ENCODE measurements at places on chromosomes 5 and 9.
A peak's percentile ranks its signal among the peaks of the same experiment; 100 is the strongest.

- DNase-seq: no peak
These were observed 2054.2 kb downstream of the MAT2B start for GRCh38 chr5:165559645-165560044.

- DNase-seq: peak; percentile 78
These were observed 62.9 kb downstream of the OTULIN start for GRCh38 chr5:14727428-14727865.

DNA sequence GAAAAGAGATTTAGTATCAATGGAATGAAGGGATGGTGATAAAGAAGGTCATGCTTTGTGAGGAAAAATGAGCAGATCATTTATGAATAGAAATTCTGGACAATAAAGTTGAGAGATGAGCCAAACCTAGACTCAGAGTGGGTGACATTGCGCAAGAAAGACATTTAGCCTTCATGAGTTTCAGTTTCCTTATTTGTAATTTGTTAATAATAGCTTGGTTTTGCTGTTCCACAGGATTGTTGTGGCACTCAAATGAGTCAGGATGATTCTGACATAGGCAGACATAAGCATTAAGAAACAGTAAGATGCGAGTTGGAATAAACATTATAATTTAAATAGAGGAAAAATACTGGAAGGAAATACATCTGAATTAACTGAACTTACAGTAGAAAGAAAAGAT, 34.8 kb downstream of the ITGA2 start:
- DNase-seq: peak; percentile 25

- no peak for DNase-seq
These were observed 5.5 kb downstream of the CCL19 start for GRCh38 chr9:34685591-34685990.

GRCh38 chr5:128196080-128196479, 112.5 kb downstream of the SLC12A2 start:
- DNase-seq: no peak

DNA sequence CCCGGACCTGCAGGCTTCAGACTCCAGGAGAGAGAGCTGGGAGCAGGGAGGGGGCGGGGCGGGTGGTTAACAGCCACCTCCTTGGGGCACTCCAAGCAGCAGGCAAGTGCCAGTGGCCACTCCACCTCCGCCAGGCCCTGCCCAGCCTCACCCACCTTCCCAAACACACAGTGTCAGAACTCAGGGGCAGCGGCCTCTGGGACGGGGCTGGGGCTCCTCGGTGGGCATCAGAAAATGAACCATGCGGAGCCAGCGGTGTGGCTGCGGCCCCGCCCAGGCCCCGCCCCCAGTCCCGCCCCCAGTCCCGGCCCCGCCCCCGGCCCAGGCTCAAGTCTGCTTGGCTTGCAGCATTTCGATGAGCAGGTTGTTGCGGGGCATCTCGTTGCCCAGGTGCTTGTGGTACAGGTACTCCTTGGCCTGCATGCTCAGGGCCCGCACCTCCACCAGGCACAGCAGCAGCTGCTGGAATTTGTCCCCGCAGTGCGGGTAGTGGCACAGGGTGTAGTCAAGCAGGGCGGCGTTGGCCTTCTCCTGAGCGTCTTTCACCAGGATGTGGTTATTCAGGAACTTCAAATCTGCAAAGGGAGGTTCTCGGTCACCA, 24.7 kb downstream of the NR5A1 start:
- DNase-seq: no peak

DNA sequence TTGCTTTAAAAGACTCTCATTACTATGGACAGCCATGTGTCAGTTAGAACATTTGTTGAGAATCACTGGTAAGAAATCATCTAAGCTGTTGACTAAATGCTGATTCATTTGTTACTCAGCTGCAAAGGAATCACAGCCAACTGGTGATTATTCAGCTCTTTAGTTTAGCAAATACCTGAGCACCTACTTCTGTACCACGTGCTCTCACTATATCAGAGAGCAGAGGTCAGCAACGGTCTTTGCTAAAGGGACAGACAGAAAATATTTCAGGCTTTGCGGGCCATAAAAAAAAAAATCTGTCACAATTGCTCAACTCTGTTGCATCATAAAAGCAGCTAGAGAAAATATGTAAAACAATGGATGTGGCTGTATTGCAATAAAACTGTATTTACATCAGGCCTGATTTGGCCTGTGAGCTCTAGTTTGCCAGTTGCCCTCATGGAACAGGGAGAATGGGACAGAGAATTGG, 377.6 kb downstream of the DNAH5 start:
- DNase-seq: no peak

DNA sequence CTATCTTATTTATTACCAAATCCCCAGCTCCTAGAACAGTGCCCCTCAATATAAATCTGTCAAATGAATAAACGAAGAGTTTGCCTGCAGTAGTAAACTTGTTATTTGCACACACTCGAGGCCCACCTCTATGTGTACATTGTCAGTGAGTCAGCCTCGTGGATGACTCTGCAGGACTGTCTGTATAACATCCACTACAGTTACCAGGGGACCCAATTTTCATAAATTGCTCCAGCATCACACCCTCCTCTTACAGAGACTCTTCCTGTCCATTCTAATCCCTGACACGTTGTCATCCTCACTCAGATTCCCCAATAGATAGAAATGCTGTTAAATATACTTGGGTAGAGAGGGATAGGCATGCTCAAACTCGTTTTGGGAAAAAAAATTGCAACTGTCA, 478.5 kb downstream of the RAB3C start:
- no peak for DNase-seq

DNA sequence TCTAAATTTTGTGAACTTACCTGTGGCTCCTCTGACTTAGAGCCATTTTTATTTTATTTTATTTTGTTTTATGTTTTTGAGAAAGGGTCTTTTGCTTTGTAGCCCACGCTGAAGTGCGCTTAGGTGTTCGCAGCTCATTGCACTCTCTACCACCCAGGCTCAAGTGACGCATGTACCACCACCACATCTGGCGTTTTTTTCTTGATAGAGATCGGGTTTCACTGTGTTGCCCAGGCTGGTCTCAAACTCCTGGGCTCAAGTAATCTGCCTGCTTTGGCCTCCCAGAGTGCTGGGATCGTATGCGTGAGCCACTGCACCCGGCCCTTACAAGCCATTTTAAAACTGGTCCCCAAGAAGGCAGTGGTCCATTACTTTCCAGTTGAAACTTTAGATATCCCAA, 18.5 kb downstream of the MATR3 start:
- DNase-seq: no peak

- no peak for DNase-seq
These were observed 9.7 kb downstream of the GRIA1 start for GRCh38 chr5:153500178-153500577.

GRCh38 chr5:151643388-151643787, 43.3 kb downstream of the SPARC start:
- no peak for DNase-seq

GRCh38 chr9:77848897-77849296, 182.7 kb downstream of the GNAQ start:
- no peak for DNase-seq

DNA sequence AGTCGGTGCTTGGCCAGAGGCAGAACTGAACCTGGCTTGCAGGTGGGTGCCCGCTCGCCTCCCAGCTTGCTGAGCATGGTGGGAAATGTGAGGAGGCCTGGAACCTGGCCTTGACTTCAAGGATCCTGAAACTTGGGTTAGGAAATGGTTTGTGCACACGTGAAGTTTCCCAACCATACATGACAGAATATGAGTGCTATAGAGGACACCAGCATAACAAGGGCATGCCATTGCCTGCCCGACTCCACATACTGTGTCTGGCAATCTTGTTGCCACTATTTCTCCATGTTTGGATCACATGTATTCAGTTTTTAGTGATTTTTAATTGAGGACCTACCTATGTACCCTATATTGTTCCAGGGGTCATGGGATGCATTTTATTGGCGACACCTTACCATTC, 177.6 kb upstream of the ANKRD55 start:
- DNase-seq: no peak

- DNase-seq: no peak
These were observed 126.0 kb upstream of the ACO1 start for GRCh38 chr9:32258482-32258881.

- peak; percentile 36 for DNase-seq
These were observed 28.4 kb upstream of the GADD45G start for GRCh38 chr9:89576404-89576839.

DNA sequence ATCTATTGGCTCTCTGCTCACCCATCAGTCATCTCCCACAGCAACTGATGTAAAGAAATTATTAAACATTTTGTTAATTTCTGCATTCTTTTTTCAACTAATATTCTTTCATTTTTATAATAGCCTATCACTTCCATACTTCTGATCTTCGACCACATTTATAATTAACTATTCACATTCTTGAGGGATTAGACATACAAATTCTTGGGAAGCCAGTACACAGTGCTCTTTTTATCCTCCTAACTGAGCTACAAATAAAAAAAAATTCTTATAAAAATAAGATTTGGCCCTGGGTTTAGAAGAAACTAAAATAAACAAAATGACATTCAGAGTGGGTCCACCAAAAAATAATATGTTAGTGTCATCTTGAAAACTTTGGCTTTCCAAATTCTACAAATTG, 103.7 kb upstream of the ITGA1 start:
- DNase-seq: no peak

GRCh38 chr5:87705876-87706275, 293.1 kb upstream of the CCNH start:
- no peak for DNase-seq

DNA sequence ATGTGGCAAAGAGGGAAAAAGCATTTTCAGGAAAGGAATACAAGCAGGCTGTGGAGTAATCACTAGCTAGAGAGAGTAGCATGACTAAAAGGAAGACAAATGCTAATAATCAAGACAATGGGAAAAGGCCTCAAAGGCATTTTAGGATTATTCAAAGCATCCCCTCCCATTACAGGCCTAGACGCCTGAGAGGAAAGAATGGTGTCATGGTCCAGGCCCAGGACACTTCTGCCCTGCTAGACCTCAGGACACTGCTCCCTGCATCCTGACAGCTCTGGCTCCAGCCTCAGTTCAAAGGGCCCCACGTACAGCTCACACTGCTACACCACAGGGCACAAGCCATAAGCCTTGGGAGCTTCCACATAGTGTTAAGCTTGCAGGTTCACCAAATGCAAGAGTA, 40.8 kb upstream of the SHISAL2B start:
- DNase-seq: no peak

DNA sequence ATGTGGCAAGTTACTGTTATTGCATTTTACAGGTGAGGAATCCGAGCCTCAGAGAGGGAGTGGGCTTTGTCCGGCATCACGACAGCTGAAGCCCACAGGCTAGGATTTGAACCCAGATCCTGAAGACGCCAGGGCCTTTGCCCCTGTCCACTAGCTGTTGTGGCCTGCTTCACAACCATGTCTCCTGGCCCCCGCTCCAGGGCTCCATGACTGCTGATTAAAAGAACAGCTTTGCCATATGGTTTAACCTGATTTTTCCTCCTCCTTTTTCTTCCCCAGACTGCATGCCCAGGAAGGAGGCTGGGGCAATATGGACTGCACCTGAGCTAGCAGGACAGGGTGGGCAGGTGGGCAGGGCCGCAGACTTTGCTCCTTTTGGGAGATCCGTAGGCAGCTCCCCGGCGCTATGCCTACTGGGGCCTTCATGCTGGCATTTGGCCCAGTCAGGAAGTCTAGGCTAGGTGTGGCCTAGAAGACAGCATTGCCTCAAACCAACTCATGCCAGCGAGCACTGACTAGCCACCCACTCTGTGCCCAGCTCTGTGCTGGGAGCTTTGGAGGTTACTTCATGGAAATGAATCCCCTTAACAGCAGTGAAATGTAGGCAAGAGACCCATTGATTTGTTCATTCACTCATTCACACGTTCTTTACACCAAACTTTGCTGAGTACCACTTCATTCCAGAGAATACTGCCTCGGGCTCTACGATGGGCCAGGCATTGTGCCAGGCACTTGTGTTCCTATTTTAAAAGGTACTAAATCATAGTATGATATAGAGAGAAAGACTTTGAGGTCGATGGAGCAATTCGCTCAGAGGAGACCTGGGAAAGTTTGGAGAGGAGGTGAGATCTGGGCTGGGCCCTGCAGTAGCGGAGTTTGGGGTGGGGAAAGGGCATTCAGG, 94.3 kb upstream of the CPEB4 start:
- no peak for DNase-seq

DNA sequence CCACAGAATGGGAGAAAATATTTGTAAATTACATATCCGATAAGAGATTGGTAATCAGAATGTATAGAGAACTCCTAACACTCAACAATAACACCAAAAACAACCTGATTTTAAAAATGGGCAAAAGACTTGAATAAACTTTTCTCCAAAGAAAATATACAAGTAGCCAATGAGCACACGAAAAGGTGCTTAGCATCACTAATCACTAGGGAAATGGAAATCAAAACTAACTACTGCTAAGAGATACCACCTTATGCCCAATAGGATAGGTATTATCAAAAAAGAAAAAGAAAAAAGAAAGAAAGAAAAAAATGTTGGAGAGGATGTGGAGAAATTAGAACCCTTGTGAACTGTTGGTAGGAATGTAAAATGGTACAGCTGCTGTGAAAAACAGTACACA, 212.1 kb downstream of the TLR4 start:
- no peak for DNase-seq
